ENCODE measurements at places on chromosomes 6 and 20.

- DNase-seq, result no peak
Observed at GRCh38 chr6:99614430-99615186, 8.0 kb downstream of the PRDM13 start.

- no peak for DNase-seq
Observed at GRCh38 chr20:37123441-37123840, 27.6 kb upstream of the RBL1 start.

GRCh38 chr20:33018169-33018931, 10.8 kb downstream of the BPIFB2 start:
- no peak for DNase-seq

DNA sequence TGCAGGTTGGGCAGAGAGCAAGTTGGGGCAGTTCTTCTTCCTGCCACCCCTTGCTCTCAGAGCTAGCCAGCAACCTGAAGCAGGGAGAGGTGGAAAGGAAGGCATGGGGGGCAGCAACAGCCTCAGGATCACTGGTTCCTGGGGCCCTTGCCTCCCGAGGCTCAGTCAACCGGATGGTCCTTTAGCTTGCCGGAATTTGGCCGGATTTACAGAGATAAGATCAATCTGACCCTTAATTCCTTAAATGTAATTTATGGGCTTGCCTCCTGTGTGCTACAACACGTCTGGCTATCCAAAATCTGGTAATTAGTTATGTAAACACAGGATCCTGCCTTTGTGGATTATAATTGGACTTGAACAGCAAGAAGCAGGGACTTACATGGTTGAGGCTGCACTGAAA, 19.5 kb upstream of the TCP11 start:
- DNase-seq, result no peak

GRCh38 chr20:46875059-46875458, 19.6 kb upstream of the EYA2 start:
- no peak for DNase-seq

DNA sequence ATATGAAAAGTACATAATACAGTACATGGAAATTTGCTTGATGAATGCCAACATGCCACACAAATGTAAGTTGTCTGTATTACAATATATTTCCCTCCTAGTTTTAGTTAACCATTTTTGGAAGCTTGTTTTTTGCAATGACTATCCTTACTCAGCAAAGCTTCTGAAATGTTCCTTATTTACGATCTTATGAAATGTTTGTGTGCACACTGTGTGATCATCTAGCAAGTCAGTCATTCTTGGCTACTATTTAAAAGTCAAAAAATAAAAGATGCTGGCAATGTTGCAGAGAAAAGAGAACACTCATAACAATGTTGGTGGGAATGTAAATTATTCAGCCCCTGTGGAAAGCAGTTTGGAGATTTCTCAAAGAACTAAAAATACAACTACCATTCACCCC, 33.8 kb downstream of the SUMO4 start:
- DNase-seq, result no peak
